ENCODE measurements at places on chromosomes 2 and 18.

DNA sequence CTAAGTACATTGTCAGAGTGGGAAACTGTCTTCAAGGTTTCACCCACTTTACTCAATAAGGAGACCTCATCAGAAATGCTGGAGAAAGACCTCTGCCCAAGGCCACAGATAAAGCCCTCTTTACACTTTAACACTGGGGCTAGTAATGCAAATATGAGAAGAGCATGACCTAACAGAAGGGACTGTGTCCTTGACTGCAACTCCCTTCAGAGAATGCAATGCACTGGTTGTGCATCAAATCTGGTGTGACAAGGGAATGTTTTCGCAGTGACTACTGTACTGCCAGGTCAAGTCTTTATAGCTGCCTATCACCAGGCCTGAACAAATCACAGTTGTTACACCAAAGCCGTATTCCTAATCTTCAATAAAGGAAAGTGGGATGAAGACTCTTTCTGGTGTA lies 28.6 kb downstream of the CDH19 start:
- DNase-seq = no peak

DNA sequence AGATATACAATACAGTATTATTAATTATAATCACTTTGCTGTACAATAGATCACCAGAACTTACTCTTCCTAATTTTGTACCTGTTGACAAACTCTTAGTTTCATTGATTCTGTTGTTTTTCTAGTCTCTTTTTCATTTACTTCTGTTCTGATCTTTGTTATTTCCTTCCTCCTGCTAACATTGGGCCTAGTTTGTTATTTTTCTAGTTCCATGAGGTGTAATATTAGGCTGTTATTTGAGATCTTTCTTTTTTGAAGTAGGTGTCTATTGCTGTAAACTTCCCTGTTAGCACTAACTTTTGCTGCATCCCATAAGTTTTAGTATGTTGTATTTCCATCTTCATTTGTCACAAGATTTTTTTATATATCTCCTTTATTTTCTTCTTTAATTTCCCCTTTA lies 55.1 kb downstream of the LIMS1 start:
- DNase-seq = no peak

GRCh38 chr2:207385903-207386302 lies 143.9 kb upstream of the CREB1 start:
- DNase-seq = no peak

GRCh38 chr2:74882299-74882687 lies 48.4 kb downstream of the HK2 start:
- DNase-seq = no peak

- no peak for DNase-seq
These were observed 254.6 kb upstream of the SPRED2 start for GRCh38 chr2:65686928-65687521.

DNA sequence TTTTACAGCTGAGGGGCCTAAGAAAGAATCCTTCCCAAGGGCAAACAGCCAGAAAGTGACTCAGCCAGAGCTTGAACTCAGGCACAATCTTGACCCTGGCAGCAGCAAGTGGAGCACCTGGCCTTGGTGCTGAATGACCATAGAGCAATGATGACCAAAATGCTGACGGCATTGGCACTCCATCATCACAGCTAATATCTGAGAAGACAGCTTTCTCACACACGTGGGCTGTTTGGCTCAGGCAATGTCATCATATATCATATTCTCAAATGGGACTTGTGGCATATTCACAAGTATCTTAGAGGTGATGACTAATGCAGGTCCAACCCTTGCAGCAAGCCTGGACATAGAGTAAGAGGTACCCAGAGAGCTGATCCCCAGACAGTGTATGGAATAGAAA lies 443.9 kb upstream of the MYT1L start:
- no peak for DNase-seq

- DNase-seq = no peak
These were observed 12.5 kb downstream of the TTLL4 start for GRCh38 chr2:218722876-218723785.

DNA sequence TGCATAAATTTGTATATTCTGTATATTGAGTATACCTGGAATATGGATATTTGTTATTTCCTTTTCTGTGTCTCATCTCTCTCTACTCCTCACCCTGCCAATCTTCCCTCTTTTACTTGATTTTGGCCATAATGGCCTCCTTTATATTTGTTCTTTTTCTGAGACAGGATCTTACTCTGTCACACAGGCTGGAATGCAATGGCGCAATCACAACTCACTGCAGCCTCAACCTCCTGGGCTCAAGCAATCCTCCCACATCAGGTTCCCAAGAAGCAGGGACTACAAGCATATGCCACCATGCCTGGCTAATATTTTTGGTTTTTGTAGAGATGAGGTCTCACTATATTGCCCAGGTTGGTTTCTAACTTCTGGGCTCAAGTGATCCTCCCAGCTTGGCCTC lies 30.5 kb downstream of the PREPL start:
- DNase-seq = no peak

GRCh38 chr2:9428965-9429577 lies 5.6 kb downstream of the CPSF3 start:
- DNase-seq = no peak

- no peak for DNase-seq
These were observed 21.1 kb downstream of the NBAS start for GRCh38 chr2:15539999-15540398.

- no peak for DNase-seq
These were observed 154.4 kb upstream of the GCFC2 start for GRCh38 chr2:75865083-75865482.

- DNase-seq = no peak
These were observed 100.9 kb downstream of the ATP9B start for GRCh38 chr18:79169958-79170555.

- no peak for DNase-seq
These were observed 94.9 kb downstream of the GBX2 start for GRCh38 chr2:236073246-236073645.

- DNase-seq = no peak
These were observed 62.3 kb upstream of the TMEM178A start for GRCh38 chr2:39603436-39603835.

DNA sequence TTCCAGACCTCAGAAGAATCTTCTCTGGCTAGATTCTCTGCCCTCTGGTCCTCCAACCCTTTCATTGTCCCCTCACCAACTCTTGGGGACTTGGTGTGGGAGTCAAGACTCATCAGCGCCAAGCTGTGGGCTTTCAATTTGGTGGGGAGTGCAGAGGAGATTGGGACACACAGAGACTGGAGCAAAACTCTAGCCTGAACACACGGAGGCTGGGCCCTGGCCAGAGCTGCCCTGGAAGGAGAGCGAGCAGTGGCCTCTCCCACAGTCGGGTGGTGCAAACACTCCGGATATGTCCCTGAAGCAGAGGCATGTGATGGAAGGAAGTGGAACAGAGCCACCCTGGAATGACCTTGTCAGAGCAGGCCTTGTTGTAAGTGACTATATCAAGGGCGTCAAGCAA lies 8.7 kb upstream of the SOX11 start:
- DNase-seq = no peak

- DNase-seq = no peak
These were observed 534 bp upstream of the SOCS6 start for GRCh38 chr18:70288171-70288850.
